Heart left ventricle (tissue), 16 donors: ENCODE measurements at places on chromosomes 13 and 19.
A peak's percentile ranks its signal among the peaks of the same experiment; 100 is the strongest.

DNA sequence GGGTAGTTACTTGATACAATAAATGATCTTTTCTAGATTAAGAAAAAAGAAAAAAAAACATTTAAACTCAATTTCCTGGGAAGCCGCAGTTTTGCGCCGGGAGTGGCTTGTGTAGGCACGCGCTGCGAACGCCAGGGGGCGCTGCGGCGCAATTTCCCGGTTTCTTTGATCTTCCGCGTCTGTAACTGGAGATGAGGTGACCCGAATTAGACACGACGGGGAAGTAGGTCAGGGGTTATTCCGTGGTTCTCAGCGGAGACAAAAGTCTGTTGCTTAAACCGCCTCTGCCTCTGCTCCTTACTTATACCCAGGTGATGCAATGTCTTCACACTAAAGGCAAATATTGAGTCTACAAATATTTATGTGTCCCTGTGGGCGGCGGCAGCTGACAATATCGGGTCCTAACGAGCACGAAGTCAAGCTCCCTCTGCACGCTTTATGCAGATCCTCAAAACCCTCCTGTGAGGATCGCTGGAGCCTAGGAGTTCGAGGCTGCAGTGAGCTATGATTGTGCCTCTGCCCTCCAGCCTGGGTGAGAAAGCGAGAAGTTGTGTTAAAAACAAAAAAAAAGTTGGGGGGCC, 15.2 kb downstream of the STXBP2 start:
- peak; percentile 92 for DNase-seq

GRCh38 chr19:34925278-34925855, 1.3 kb upstream of the ZNF30 start:
- peak; percentile 11 for DNase-seq

- no peak for DNase-seq
These were observed 42.5 kb downstream of the ARHGEF18 start for GRCh38 chr19:7391218-7391670.

DNA sequence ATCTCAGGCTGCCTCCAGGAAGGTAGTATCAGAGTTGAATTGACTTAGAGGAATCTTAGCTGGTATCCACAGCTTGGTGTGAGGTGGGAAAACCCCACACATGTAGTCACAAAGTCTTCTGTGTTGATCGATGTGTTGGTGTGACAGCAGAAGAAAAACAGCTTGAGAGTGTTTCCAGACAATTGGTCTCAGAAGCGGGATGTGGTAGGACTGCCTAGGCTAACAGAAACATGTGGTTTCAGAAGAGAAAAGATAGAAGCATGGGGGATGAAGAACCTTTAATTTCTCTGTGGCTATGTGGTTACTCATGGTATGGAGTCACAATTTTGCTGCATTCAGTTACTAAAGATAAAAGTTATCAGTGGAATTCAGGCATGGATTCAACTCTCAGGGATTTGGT, 134.7 kb upstream of the SLITRK5 start:
- no peak for DNase-seq

GRCh38 chr19:13574933-13575332, 68.7 kb upstream of the CACNA1A start:
- no peak for DNase-seq
